ENCODE measurements at places on chromosomes 16 and 17. TPM values are rescaled to one million over a fixed set of nuclear protein-coding genes. Genes with fewer than 3 reads are reported as not detected.

- no peak for DNase-seq
Observed at GRCh38 chr17:14118951-14119350, 49.6 kb downstream of the COX10 start.

ATAD5 gene
- total RNA-seq = 5.8 TPM

GRCh38 chr16:54120846-54121480, 165.6 kb downstream of the IRX3 start:
- no peak for DNase-seq

GRCh38 chr17:37614391-37614790, 5.2 kb upstream of the SYNRG start:
- DNase-seq = peak; percentile 60

GRCh38 chr17:57481910-57482391, 225.6 kb downstream of the MSI2 start:
- DNase-seq = peak; percentile 92

GRCh38 chr16:57725976-57726375, 9.6 kb upstream of the KATNB1 start:
- no peak for DNase-seq

- no peak for DNase-seq
Observed at GRCh38 chr16:83870830-83871229, 28.1 kb upstream of the MLYCD start.

DNA sequence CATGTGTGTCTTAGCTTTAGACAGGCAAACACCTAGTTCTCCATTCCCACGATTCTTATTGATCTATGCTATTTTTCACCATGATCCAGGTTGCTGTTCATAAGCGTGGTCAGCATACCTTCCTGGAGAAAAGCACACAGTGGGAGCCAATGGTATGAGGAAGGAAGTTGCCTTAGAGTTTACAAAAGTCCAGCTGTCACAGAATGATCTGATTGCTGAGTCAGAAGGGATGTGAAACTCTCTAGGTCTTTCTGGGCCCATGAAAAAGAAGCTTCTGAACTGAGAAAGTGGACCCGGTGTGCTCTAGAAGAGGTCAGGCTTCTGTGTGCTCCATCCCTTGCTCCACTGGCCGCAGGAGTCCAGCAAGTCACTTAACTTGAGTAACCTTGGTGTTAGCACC, 71.0 kb upstream of the CCL1 start:
- DNase-seq = no peak

C16orf92 gene
- total RNA-seq = not detected

NGFR gene
- total RNA-seq = 6.3 TPM
